ENCODE measurements at places on chromosomes 2 and 18.

DNA sequence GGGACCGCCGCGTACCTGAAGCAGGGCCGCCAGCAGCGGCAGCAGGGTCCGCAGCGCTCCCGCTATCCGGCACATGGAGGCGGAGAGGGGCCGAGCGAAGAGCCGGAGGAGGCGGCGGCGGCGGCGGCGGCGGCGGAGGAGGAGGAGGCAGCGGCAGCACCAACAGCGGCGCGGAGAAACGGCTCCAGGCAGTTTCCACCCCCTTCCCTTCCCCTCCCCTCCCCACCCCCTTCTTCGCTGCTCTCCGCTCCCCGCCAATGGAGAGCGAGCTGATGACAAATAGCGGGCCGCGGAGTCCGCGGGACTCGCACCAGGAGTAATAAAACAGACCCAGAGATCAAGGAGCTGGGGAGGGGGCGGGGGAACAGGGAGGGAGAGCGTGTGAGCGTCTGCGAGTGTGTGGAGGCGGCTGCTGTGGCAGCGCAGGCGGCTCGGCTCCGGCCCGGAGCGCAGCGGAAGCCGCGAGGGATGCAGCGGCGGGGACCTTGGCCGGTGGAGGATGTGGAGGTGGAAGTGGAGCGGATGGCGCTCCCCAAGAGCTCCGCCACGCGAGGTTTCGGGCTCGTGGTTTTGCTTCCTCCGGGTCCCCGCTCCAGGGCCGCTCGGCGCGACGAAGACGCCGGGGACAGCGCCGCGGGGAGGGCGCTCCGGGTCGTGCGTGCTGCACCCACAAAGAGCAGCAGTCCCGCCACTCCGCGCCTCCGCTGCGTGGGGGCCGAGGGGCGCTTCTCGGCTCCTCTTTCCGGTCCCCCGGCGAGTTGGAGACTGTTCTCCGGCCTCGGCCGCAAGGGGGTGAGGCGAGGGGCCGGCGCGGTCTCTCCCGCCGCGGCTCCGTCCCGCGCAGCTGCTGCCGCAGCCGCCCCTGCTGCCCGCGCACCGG, at the start of gene CDH2:
Gene CDH2, minus strand, starts transcription at position 183 of the 880 bp plus-strand sequence. Its CDS starts 108 bp downstream, at position 75.
- peak; percentile 89 for DNase-seq

GRCh38 chr2:114119862-114120261, 230.0 kb downstream of the ACTR3 start:
- DNase-seq: no peak

- peak; percentile 51 for DNase-seq
Measured at GRCh38 chr18:1075322-1075721, 170.7 kb downstream of the ADCYAP1 start.

- DNase-seq: peak; percentile 83
Measured at GRCh38 chr2:112159454-112159921, 21.3 kb downstream of the FBLN7 start.

DNA sequence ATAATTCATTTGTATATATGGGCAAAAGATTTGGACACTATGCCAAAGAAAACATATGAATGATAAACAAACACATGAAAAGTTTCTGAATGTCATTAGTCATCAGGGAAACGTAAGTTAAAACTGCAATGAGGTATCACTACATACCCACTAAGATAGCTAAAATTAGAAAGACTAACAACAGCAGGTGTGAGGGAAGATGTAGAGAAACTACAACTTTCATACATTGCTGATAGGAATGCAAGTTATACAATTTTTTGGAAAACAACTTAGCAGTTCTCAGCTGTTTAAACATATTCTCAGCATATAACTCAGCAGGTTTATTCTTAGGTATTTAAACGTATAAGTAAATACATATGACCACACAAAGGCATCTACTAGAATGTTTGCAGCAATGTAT, 563.5 kb upstream of the KLHL29 start:
- DNase-seq: no peak
